ENCODE measurements at places on chromosomes 3 and 15. TPM values are rescaled to one million over a fixed set of nuclear protein-coding genes. Genes with fewer than 3 reads are reported as not detected.

HHLA2 gene
- 0.90 TPM for polyA plus RNA-seq

AHSG gene
- polyA plus RNA-seq: not detected

CHRNA7 gene
- polyA plus RNA-seq: 1.7 TPM

ACAP2 gene
- 25.7 TPM for polyA plus RNA-seq

DAPK2 gene
- 0.46 TPM for polyA plus RNA-seq

CTXND1 gene
- polyA plus RNA-seq: 1.7 TPM

PAQR9 gene
- 5.6 TPM for polyA plus RNA-seq

CELF6 gene
- 3.5 TPM for polyA plus RNA-seq

CIDEC gene
- polyA plus RNA-seq: not detected

CHRM5 gene
- polyA plus RNA-seq: not detected

PARP16 gene
- polyA plus RNA-seq: 1.7 TPM

DZIP1L gene
- not detected for polyA plus RNA-seq

GADL1 gene
- polyA plus RNA-seq: not detected

GABRB3 gene
- polyA plus RNA-seq: 69.0 TPM

LINGO1 gene
- 0.60 TPM for polyA plus RNA-seq

ST6GAL1 gene
- polyA plus RNA-seq: 1.5 TPM

DNASE1L3 gene
- not detected for polyA plus RNA-seq

PYDC2 gene
- polyA plus RNA-seq: not detected
